HL-60 (cell line): ENCODE measurements at places on chromosomes 3 and 15.

DNA sequence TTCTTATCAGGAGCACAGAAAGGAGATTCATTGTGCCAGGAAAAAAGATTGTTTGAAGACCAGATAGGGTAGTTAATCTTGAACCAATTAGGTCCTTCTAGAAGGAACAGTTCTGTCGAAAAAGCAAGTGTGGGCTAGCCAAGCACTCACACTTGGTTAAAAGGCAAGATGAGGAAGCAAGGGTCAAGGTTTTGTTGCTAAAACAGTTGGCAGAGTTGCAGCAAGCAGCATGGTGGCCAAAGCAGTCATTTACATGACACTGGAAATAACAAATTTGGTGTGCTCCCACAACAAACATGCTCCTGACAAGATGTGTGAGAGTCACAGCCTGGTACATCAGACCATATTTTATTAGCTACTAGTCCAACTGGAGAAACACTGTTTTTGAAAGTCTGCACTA, 228.0 kb upstream of the CFAP20DC start:
- DNase-seq, result no peak

- DNase-seq, result no peak
Measured at GRCh38 chr3:48402907-48403306, 27.0 kb downstream of the PLXNB1 start.

- DNase-seq, result no peak
Measured at GRCh38 chr15:34810443-34811129, 15.2 kb upstream of the ACTC1 start.

DNA sequence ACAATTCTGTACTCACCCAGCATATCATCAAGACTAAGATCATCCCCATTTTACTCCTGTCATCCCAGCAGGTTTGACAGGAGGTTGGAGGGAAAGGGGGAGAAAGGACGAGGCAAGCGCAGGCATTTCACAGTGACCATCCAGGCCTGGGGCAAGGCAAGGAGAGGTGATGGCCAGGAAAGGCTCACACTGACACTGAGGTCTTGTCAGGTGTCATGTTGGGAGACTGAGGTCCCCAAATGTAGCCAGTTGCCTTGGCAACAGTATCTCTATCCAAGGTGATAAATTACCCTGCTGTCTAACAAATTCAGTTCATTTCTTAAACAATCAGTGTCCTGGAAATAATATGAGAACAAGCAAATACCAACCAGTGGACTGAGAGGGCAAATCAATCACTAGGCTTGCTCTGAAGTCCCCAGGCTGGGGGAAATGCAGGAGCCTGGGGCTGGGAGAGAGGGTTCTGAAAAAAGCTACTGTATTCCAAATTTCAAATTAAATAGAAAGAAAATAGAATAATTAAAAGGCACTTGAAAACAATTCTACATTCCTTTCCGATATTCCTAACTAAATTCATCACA, 172.8 kb downstream of the OSBPL10 start:
- no peak for DNase-seq
